ENCODE measurements at places on chromosomes 2 and 18. TPM values are rescaled to one million over a fixed set of nuclear protein-coding genes. Genes with fewer than 3 reads are reported as not detected.

The ST8SIA3 gene
- 0.35 TPM for total RNA-seq

The ALLC gene
- total RNA-seq, result not detected

GRCh38 chr2:44839370-44839769 is 102.1 kb upstream of the SIX3 start:
- no peak for DNase-seq

- DNase-seq, result no peak
Measured at GRCh38 chr18:21115519-21116411, 4.2 kb upstream of the ROCK1 start.

GRCh38 chr2:211204456-211204855 is 648.1 kb downstream of the CPS1 start:
- DNase-seq, result no peak

Measured in cardiac septum (tissue), 1 donor.